T-helper 17 cell (primary cell): ENCODE measurements at places on chromosomes 7 and 10. TPM values are rescaled to one million over a fixed set of nuclear protein-coding genes. Genes with fewer than 3 reads are reported as not detected.
A peak's percentile ranks its signal among the peaks of the same experiment; 100 is the strongest.

DNA sequence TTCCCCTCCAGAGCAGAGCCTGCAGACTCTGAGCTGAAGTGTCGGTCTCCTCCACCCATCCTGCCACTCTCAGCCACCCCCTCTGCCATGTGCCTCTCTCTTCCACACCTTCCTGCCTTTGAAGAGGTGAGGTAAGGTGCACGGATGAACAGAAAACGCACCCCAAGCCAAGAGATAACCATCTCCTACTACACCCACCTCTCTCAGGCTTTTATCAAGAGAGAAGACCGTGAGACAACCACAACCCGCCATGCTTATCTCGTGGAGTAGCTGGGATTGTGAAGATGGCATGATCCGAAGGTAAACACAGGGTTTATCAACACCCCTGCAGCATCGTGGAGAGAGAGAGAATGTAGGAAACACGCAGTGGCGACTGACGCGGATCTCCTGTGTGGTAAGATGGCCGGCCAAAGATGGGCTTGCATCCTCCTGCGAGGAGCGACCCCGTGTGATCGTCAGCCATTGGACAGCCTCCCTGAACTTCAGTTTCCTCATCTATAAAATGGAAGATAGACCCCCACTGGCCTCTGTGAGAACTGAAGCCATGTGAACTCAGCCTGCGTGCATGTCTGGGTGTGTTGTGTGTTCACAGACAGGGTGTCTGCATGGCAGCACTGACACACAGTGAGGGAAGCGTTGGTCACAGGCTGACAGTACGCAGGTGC, 219.0 kb downstream of the DIP2C start:
- peak overlapping the region; percentile 6 for H3K4me3 ChIP-seq
- no peaks in the 10 kb centered on the region for H3K27me3 ChIP-seq
- DNase-seq = peak; percentile 14
- peak overlapping the region; percentile 61 for H3K27ac ChIP-seq

TDRD1 gene
- 0.20 TPM for total RNA-seq

DNA sequence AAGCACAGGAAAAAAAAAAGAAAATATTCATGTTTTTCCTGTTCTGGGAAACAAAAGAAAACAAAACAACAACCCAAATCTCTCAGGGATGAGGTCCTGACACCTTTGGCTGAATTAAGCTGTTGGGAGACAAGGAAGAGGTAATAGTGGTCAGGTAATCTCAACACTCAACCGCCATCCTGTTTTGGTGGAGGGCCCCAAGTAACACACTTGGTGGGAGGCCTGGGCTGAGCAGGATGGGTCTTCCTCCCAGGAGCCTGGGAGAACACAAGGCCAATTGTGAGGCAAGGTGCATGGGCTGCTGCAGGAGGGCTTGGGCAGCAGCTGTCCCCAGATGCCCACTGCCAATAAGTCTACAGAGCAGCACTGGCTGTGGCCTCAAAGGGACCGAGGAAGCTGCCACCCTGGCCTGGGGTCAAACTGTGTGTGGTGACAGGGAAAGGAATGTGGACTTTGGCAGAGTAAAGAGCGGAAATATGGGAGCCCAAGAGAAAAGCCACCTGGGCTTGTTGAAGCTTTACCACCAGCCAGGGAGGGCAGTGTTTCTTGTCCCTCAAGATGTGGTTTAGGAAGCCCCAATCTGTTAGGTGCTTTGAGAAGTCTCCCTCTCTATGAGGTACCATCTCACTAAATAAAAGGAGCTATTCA, 93.5 kb upstream of the SLC25A13 start:
- H3K4me3 ChIP-seq = no peak overlapping the region
- DNase-seq = no peak
- peaks cover 5% of the 10 kb centered on the region for H3K4me1 ChIP-seq
- no peaks in the 10 kb centered on the region for H3K36me3 ChIP-seq
- no peak overlapping the region for H3K27ac ChIP-seq

DNA sequence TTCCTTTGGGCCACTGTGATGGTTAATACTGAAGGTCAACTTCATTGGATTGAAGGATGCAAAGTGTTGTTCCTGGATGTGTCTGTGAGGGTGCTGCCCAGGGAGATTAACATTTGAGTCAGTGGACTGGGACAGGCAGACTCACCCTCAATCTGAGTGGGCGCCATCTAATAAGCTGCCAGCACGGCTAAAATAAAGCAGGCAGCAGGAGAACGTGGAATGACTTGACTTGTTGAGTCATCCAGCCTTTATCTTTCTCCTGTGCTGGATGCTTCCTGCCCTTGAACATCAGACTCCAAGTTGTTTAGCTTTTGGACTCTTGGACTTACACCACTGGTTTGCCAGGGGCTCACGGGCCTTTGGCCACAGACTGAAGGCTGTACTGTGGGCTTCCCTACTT, 1046.9 kb downstream of the TYW1 start:
- no peaks in the 10 kb centered on the region for H3K4me1 ChIP-seq
- DNase-seq = no peak
- no peaks in the 10 kb centered on the region for H3K27me3 ChIP-seq
- H3K36me3 ChIP-seq = no peaks in the 10 kb centered on the region

CCAR1 gene
- 71.5 TPM for total RNA-seq

- H3K36me3 ChIP-seq = no peaks in the 10 kb centered on the region
- H3K4me1 ChIP-seq = no peaks in the 10 kb centered on the region
- H3K27me3 ChIP-seq = peaks cover 21% of the 10 kb centered on the region
- no peak overlapping the region for H3K4me3 ChIP-seq
- no peak overlapping the region for H3K27ac ChIP-seq
Measured at GRCh38 chr10:131439705-131440104, 128.2 kb upstream of the TCERG1L start.

DNA sequence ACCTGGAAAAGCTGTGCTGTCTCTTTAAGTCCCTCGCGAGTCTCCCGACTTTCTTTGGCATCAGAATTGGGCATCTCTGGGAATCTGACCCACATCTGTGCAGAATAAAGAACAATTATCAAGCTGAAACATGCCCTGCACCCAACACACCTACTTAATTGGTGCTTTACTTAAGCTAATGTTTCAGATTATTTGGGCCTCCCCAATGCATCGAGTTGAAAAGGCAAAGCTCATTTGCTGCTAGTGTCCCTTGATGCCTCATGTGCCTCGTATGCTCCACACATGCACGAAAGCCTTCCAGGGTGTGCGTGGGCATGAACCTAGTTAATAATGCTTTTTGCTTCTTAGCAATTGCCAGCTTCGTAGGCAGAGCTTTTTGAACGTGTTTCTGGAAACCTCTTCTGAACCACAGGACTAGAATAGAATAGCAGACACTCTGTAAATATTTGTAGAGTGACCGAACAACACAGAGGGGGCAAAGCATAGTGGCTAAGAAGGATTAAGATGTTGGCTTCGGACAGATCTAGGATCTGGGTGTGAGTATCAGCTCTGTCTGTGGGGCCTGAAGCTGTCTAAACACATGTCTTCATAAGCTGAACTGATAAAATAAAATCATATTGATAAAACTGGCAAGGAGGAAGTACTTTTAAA, 26.7 kb upstream of the FGFR2 start:
- H3K4me3 ChIP-seq = no peak overlapping the region
- no peak overlapping the region for H3K27ac ChIP-seq
- no peaks in the 10 kb centered on the region for H3K36me3 ChIP-seq
- H3K27me3 ChIP-seq = peaks cover 10% of the 10 kb centered on the region
- H3K4me1 ChIP-seq = peaks cover 2% of the 10 kb centered on the region
- DNase-seq = no peak

DNA sequence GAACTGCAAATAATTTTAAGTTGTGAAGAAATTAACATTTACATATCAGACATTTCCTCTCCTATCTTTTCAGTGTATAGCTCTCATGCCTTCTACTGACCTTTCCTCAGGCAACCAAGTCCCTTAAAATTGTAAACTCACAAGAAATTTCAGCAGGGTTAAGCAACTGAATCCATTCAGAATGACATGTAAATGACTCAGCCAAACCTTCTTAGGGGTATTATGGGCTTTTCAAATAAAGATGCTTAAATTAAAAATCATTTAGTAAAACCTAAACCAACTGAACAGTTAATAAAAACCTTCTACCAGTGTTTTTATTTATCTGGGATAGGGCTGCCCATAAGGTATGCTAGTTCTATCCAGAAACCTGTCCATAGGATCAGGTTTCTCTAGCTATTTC, 20.7 kb downstream of the WAPL start:
- peak overlapping the region; percentile 78 for H3K27ac ChIP-seq
- no peak for DNase-seq
- peaks cover 10% of the 10 kb centered on the region for H3K36me3 ChIP-seq
- H3K4me3 ChIP-seq = no peak overlapping the region
- H3K4me1 ChIP-seq = peaks cover 33% of the 10 kb centered on the region
- no peaks in the 10 kb centered on the region for H3K27me3 ChIP-seq

STEAP4 gene
- 0.42 TPM for total RNA-seq

DNA sequence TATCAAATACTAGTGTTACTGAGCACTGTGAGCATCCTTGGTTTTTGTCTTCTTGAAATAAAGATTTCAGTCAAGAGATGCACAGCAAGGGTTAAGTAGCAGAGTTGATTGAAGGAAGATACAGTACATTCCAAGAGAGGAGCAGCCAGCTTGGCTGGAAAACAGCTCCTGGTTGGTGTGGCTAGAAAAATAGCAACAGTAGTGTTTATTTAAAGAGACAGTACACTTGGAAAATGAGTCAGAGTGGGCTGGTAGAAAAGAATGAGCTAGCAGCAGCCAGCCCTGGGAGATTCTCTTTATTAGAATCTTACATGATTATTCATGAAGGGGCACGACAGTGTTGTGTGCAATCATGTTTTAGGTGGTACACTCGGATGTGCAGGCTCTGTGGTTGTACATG, 1016.4 kb upstream of the SORCS1 start:
- H3K27ac ChIP-seq = no peak overlapping the region
- H3K4me3 ChIP-seq = no peak overlapping the region
- no peak for DNase-seq
- H3K36me3 ChIP-seq = no peaks in the 10 kb centered on the region
- no peaks in the 10 kb centered on the region for H3K4me1 ChIP-seq

- no peak for DNase-seq
- no peak overlapping the region for H3K4me3 ChIP-seq
- no peaks in the 10 kb centered on the region for H3K27me3 ChIP-seq
- peaks cover 7% of the 10 kb centered on the region for H3K4me1 ChIP-seq
- no peaks in the 10 kb centered on the region for H3K36me3 ChIP-seq
Measured at GRCh38 chr7:101739775-101740398, 77.5 kb upstream of the CUX1 start.

DNA sequence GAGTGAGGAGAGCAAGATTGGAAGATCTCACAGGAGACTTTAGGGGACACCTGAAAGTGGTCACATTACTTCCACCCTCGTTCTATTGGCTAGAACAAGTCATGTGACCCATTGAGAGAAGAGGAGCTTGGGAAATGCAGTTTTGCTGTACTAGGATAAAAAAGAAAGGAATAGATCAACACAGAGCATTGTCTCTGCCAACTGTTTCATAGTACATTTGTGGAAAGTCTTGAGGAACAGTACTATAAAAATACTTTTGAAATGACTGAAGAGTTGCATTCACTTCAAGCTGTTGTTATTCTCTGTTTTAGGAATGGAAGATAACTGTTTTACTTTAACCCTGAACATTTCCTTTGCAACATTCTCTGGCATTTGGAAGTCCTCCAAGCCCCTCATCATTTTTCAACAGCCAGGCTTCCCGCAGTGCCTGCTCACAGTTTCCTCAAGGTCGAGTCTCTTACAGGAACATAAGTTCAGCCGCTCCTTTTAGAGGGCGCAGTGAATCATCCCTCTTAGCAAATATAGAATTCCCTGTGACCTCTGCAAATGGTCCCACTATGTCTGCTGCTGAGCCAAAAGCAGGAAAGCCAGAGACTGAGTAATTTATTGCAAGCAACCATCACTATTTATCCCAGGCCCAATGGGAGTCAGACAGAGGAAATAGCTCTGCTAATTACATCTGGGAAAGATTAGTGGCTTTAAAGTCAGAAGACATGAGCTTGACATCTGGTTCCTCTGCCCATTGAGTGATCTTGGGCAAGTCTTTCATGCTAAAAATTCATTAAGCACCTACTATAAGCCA, 40.7 kb downstream of the MRPL32 start:
- H3K27ac ChIP-seq = no peak overlapping the region
- H3K36me3 ChIP-seq = no peaks in the 10 kb centered on the region
- no peak overlapping the region for H3K4me3 ChIP-seq
- DNase-seq = no peak
- H3K27me3 ChIP-seq = peaks cover 13% of the 10 kb centered on the region

DNA sequence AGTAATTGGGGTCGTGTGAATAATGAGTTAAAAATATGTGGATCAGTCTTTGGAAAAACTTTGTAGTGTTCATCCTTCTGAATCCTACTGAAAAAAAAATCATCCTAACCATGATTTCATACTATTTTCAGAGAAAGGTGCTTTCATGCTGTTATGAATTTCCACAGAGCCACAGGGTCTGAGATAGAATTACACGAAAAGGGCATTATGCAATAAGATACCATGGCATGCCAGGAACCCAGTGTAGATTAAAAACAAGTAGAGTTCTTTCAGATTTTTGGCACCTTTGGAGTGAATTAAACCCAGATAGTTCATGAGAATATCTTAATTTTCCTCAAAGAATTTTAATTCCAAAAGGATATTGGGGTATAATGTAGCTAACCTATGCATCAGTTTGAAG, 47.5 kb upstream of the AGMO start:
- no peak overlapping the region for H3K27ac ChIP-seq
- DNase-seq = no peak
- no peak overlapping the region for H3K4me3 ChIP-seq

DNA sequence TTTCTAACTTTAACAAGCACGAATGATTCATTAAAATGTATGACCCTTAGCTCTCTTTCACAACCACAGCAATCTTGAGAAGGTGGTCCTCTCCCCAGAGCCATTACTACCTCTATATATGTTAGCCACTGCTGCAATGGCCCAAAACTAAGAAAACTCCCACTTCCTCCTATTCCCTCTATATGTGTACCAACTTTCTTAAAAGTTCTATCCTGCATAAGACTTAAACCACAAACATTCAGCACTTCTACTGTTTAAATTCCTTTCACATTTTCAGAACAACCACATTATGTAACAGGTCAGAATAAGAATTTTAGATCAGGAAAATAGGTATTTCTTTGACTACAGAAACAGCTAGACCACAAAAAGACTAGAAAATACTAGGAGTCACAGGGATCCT, 36.2 kb downstream of the WASL start:
- H3K27ac ChIP-seq = peak overlapping the region; percentile 77
- peaks cover 10% of the 10 kb centered on the region for H3K36me3 ChIP-seq
- DNase-seq = no peak
- no peaks in the 10 kb centered on the region for H3K27me3 ChIP-seq

DNA sequence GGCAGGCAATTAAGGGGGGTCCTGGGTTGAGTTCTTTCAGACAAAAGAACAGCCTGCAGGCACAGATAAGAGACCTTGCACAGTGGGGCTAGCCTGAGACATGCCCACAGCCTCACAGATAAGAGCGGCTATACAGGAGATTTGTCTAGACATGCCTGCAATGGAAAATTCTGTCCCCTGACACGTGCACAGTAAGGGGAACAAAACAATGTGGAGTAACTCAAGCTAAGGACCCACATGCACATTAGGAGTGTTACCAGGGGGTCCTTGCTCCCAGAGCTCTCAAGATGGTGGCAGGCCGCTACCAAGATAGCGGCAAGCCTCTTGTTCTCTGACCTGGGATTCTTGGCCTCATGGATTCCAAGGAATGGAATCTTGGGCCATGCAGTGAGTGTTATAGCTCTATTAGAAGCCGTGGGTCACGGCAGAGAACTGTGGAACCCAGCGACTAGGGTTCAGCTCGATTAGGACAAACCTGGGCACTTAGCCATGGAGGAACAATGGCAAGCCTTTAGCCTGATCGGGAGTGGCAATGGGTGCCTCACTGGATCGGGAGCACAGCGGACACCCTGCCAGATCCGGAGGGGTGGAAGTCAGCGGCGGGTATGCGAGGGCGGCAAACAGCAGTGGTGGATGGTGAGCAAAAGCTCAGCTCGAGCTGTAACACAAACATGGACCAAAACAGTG, 196.9 kb downstream of the CCSER2 start:
- DNase-seq = no peak
- H3K4me3 ChIP-seq = no peak overlapping the region
- no peaks in the 10 kb centered on the region for H3K36me3 ChIP-seq

NKX2-3 gene
- not detected for total RNA-seq
